Esophagus squamous epithelium (tissue), 5 donors: ENCODE measurements at places on chromosomes 5 and 9.

- no peak for DNase-seq
Measured at GRCh38 chr5:22649074-22649473, 204.1 kb downstream of the CDH12 start.

GRCh38 chr9:124242331-124243194 is 15.2 kb upstream of the NEK6 start:
- DNase-seq = no peak

DNA sequence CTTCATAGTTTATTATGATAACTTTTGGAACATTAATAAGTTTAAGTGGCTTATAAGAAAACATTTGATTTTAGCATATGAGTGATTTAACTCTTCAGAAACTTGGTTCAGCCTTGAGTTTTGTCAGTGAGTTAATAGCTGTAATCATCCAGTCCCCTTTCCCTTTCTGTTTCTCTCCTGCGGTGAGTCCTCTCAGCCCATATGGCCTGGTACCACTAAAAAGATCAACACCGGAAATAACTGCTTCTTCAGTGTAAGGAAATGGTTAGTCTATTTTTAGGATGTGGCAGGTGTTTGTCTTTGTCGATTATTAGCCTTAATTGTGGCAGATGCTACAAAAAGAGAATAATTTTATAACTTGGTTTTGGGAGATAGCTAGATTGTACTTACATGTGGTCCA is 120.2 kb upstream of the GRHPR start:
- DNase-seq = no peak

- no peak for DNase-seq
Measured at GRCh38 chr9:126778141-126778540, 26.7 kb upstream of the ZBTB43 start.

GRCh38 chr5:142568283-142568995 is 117.5 kb downstream of the FGF1 start:
- DNase-seq = no peak
